ENCODE measurements at places on chromosomes 4 and X.

GRCh38 chr4:146368209-146368608, 153.5 kb downstream of the SLC10A7 start:
- no peak for DNase-seq

DNA sequence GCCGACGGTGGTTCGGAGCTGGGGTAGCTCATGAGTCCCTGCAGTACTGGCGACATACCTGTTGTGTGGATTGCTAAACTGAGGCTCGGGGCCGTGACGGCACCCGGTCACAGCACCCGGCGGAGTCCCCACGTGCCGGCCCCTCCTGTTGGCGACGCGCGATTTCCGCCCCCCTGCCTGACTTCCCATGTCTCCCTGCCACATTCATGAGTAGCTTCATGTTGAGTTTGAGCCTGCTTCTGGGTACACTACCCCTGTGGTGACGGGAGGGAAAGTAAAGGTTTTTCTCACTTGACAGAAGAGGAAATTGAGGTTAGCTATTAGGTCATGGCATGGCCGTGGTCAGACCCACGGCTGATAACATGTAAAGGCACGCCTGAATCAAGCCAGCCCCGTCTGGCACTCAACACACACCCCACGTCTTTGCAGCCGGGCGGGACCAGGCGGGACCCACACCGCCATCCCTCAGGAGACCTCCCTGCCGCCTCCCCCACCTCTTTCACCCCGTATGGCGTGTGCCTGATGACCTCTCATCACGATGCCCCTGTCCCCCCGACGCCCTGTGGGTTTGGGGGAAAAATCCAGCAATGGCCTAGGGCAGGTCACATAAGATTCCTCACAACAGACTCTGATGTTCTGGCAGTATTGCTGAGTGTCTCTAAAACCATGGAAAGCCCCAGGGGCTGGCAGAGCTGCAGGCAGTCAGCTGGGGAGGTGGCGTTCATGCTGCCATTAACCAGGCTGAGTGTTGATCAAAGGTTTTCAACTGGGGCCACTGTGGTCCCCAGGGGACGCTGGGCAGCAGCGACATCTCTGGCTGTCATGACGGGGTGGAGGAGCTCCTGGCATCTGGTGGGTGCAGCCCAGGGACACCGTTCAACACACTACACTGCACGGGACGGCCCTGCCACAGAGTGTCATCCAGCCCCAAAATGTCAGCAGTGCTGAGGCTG, 29.2 kb downstream of the P2RY8 start:
- DNase-seq: no peak

GRCh38 chr4:17717301-17717700, 64.1 kb downstream of the FAM184B start:
- DNase-seq: no peak

DNA sequence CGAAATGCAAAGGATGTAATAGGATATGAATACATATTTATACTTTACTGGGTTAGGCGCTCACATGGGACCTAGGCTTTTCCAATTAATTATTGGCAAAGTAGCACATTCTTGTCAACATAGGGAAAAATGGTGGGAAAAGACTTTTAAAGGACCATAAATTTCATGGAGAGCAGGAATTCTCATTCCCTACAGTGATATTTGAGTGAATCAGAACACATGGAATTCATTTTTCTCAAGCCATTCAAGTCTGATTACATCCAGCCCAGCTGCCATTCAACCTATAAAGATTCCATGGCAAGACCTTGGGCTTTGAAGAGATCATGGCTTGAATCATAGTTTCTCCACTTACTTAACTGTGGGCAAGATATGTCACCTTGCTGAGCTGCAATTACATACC, 150.4 kb downstream of the SOWAHB start:
- DNase-seq: no peak

GRCh38 chr4:23630110-23630509, 259.7 kb downstream of the PPARGC1A start:
- no peak for DNase-seq

- DNase-seq: no peak
Observed at GRCh38 chr4:70426789-70427188, 29.0 kb downstream of the OPRPN start.

GRCh38 chr4:160567634-160568033, 1464.8 kb downstream of the RAPGEF2 start:
- DNase-seq: no peak

- no peak for DNase-seq
Observed at GRCh38 chr4:139275281-139275735, 4.7 kb downstream of the MGARP start.

- DNase-seq: no peak
Observed at GRCh38 chr4:7861440-7861881, 78.2 kb downstream of the AFAP1 start.

DNA sequence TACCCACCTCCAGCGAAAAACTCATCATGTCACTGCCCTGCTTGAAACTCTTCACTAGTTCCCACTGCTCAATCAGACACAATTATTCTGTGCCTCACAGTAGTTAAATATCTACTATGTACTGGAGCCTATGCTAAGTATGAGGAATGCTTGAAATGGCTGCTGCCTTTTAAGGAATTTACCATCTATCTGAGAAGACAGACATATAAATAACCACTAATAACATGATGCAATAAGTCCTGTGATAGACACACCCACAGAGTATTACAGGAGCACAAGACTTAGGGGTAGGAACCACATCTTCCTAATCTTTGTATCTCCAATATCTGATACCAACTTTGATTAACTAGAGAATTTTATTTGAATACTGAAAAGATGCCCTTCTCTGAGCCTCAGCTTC, 21.1 kb downstream of the SLC25A53 start:
- no peak for DNase-seq

DNA sequence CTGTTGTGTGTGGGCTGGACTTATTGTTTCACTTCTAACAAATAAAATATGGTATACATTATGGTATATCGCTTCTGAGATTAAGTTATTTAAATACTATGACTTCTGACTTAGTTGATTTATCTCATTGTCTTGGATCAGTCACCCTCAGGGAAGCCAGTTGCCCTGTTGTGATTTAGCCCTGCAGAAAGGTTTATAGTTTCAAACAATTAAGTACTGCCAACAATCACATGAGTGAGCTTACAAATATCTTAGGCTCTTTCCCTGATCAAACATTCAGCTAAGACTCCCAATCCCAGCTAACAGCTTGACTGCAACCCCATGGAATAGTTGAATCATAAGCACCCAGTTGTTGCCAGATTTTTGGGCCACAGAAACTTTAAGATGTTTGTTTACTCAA, 85.4 kb downstream of the MAGEC1 start:
- no peak for DNase-seq

DNA sequence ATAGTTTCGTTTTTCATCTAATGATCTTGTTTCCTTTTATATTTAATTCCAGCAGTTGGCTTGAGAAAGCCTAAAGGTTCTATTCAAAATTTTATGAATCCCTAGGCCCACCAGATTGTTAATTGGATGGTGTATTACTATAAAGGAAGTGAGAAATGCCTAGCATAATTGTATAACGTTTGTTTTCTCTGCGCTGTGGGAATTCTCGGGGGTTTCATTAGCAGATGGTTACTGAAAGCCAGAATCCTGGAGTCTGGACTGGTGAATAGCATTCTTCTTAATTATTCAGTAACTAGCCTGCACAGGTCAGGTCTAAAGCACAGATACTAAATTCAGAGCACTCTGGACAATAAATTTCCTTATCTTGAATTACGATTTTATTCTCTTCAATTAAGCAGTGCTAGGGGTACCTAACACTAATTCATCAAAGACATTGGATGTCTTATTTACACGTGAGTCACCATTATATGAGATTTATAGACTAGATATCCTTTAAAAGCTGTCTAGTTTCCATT, 459.4 kb downstream of the DTHD1 start:
- no peak for DNase-seq

GRCh38 chrX:147476008-147476407, 435.7 kb upstream of the FMR1 start:
- DNase-seq: no peak

- no peak for DNase-seq
Observed at GRCh38 chrX:56762220-56762619, 33.2 kb downstream of the NBDY start.

Data from activated CD4-positive, alpha-beta T cell treated with anti-CD3 and anti-CD28 coated beads, Interleukin-2, amount 50 U/mL, for 4 hours (primary cell).